ENCODE measurements at places on chromosomes 6 and 20.

- DNase-seq: no peak
Measured at GRCh38 chr20:14553774-14554534, 216.5 kb upstream of the FLRT3 start.

- DNase-seq: peak; percentile 70
Measured at GRCh38 chr6:33314515-33314942, 651 bp upstream of the TAPBP start.

DNA sequence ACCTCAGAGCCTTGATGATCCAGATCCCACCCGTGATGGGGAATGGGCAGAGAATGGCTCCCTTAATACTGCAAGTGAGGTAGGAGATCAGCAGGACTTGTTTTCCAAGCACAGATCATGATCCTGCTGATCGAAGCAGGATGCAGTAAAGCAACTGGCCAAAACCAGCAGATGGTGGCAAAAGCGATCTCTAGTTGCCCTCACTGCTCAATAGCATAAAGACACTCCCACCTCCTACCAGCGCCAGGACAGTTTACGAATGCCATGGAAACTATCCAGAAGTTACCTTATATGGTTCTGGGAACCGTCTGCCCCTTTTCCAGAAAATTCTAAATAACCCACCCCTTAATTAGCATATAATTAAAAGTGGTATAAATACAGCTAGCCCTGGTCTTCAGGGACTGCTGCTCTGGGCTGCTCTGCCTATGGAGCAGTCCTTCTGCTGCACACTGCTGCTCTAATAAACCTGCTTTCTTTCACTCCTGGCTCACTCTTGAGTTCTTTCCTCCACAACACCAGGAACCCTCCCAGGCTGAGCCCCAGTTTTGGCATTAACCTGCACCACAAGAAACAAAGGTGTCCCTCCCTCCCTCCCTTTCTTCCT is 415.8 kb downstream of the PREX1 start:
- no peak for DNase-seq

GRCh38 chr20:57934007-57934805 is 224.4 kb upstream of the PMEPA1 start:
- DNase-seq: no peak

GRCh38 chr20:53036992-53037391 is 64.8 kb downstream of the TSHZ2 start:
- DNase-seq: no peak

DNA sequence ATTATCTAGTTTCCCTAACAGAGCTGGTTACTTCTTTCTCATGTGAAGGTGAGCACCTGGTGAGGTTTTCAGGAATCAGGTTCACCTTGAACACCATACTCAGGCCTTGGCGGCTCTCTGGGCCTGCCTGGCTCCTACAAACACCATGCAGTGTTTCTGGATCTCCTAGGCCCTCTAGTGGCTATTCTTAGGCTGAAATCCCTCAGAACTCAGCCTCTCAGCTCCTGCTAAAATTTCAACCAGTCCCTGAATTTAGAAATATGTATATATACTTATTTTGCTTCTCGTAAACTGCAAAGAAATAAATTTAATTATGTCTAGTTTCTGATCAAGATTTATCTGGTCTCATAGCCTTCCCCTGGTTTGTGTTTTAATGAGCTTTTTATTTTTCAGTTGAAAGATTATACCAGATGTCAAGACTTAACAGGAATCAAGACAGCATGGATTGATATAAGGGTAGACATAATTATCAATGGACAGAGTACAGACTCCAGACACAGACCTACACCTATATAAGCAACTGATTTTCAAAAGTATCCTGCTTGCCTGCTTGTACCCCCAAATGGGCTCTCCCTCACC is 55.9 kb downstream of the ANKEF1 start:
- DNase-seq: no peak

GRCh38 chr20:8800089-8800488 is 268.8 kb upstream of the PLCB4 start:
- DNase-seq: no peak

DNA sequence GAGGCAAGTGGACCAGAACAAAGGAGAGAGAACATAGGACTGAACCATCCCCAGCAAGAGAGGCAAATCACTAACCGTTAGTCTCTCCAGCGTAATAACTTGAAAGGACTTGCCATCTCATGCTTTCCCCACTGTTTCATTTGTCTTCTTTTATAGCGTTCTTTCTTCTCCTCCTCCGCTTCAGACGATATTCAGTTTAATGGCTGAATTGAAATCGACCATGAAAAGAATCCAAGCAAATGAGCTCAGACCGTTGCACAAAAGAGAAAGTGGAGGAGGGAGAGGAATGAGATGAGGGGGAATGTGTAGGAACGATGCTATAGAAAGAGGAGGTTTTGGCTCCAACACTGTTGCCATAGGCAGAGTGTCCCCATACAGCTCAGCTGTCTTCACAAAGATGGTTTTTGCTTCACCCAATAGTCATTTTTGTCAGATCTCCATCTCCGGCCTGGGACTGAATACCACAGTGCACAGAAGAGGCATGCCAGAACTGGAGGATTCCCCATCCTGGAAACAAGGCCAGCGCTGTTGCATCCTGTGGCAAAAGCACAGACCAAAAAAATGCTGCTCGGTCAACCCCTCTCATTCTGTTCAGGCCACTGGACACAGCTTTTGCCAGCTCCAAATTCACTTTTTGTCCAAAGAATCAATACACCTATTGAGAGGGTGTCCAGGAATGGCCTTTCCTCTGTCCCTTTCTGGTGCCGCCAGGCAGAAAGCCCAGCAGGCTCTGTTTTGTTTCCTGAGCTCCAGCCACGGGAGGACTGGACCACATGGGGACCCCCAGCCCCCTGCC is 176.1 kb downstream of the ID4 start:
- DNase-seq: no peak

GRCh38 chr6:160273196-160273595 is 14.6 kb upstream of the SLC22A2 start:
- DNase-seq: no peak

GRCh38 chr20:36248836-36249235 is 12.6 kb downstream of the AAR2 start:
- DNase-seq: no peak

DNA sequence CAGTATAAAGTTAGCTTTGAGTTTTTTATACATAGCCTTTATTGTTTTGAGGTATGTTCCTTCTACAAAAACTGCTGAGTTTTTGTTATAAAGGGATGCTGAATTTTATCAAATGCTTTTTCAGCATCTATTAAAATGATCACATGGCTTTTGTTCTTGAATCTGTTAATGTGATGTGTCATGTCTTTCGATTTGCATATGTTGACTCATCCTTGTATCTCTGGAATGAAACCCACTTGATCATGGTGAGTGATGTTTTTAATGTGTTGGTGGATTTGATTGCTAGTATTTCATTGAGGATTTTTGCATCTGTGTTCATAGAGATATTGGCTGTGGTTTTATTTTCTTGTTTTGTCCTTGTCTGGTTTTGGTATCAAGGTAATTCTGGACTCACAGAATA is 24.7 kb upstream of the BLCAP start:
- no peak for DNase-seq

- DNase-seq: no peak
Measured at GRCh38 chr6:43669922-43670622, 17.5 kb downstream of the MRPS18A start.

GRCh38 chr20:8388141-8388540 is 256.1 kb downstream of the PLCB1 start:
- DNase-seq: no peak

DNA sequence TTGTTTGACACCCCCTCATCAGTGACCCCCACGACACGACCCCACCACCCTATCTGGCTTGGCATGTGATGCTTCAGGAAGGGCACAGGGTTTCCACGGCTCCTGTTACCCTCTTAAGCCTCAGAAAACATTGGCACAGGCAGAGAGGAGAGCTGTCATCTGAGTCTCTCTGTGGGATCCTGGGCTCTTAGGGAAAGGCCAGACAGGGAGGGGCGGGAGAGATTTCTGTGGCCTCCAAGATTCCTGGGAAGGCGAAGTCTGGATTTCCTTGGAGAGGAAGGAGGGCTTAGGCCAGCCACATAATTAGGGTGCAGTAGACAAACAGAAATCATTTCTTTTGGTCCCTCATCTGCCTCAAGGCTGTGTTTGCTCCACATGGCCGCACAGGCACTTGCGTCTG is 191.6 kb upstream of the SNX9 start:
- DNase-seq: no peak

DNA sequence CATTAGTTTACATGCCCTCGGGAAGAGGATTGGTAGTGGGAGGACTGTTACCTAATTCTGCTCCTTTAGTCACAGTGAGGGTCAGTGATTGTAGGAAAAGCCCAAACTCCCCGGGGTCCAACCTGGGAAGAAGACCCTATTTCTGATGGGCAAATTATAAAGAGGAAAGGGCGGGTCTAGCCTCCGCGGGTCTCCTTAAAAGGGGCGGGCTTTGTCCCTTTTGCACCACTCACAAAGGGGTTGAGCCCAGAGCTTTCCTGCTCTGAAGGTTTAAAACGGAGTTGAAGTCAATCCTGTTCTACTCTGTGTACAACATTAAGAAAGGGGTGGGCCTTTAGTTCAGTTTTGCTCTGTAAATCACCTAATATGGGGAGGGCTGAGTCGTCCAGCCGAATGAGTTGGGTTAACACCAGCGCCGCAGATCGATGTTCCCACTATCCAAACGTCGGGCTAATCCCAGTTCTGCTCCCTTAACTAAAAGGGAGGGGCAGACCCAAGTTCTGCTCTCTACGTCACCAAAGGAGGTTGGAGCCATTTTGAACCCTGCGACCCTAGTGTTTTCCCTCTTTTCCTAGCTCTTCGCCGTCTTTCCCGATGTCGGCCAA is 920 bp upstream of the RNF5 start:
- no peak for DNase-seq

DNA sequence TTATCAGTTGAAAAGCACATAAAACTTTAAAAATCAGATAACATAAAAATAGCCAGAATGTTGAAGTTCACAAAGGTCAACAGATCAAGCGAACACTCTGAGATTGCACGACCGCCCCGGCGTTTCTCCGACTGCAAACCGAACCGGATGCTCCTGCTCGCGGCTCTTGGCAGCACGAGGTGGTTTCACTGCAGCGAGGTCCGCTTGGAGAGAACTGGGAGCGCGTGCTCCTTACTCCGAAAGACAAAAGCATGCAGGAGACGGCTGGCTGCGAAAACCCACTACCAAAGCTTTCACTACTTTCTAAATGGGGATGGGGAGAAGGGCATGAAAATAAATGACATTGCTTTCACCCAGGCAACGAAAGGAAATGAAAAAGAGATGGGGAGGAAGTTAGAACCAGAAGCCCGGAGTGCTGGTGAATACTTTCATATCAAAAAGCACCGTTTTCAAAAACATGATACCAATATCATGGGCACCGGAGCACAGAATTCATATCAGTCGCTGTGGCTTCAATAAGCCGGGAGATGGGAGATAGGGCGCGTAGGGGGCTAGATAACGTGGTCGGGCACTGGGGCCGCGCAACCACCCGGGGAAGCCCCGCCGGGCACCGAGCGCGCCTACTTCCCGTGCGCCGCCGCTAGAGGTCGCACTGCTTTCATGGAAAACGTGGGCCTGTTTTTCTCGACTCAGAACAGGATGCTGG is 8.3 kb upstream of the ANKRD60 start:
- DNase-seq: peak; percentile 68

DNA sequence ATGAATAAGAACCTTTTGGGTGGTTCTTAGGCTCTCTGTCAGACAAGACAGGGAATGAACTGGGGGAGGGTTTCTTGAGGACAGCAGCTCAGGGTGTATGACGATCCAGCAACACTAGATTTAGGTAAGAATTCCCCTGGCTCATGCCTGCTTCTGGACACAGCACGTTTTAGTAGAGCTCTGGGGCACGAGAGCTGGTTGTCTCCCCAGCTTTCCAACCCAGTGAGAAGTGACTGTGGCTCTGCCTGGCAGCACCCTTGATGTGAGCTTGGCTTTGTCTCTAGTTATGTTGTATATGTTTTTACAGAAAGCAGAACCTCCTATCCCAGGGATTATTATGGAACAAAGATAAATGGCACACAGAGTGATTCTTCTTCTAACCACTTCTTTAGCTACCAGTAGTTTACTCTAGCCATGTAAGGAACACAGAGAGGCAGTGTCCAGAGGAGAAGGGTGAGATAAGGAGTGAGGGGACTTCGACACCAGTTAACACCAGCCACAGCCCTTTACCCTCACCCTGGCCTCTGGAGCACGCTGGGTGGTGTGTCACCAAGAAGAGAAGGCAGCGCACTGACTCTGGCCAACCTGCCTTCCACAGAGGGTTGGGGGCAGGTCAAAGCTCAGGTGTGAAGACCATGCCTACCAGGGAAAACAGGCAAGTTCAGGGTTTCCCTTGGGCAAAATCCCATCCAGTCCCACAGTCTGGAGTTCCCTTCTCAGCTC is 3.9 kb downstream of the APOBEC2 start:
- DNase-seq: no peak

DNA sequence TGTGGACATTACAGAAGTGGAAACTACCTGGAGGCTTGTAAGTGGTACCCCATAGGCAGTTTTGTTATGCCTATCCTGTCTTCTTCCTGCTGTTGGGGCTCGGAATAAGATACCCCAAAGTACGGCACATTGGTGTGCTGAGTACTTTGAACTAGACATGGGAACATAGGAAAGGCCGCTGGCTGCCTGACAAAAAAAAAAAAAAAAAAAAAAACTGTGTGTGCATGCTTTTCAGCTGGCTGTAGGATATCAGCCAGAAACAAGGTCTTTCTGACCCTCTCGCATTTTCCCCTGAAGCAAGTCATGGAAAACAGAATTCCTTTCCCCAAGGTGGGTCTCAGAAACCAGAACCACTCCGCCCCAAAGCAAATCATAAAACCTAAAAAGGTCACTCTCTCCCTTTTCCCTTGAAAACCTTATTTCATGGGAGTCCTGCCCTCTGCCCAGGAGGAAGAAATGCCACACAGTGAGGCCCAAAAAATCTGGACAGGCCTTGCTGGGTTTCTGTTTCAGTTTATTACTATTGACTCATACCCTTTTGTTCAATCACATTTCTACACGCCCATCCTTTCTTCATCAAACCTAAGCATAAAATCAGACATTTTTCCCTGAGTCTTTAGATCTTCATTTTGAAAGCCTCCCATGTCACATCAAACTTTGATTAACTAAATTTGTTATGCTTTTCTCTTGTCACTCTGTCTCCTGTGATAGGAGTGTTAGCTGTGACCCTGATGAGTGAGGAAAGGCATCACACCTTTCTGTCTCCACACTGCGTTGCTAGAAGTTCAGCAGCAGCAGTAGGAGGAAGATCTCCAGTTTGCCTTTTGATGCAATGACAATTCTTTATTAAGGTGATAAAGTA is 17.2 kb downstream of the SLC2A12 start:
- no peak for DNase-seq

DNA sequence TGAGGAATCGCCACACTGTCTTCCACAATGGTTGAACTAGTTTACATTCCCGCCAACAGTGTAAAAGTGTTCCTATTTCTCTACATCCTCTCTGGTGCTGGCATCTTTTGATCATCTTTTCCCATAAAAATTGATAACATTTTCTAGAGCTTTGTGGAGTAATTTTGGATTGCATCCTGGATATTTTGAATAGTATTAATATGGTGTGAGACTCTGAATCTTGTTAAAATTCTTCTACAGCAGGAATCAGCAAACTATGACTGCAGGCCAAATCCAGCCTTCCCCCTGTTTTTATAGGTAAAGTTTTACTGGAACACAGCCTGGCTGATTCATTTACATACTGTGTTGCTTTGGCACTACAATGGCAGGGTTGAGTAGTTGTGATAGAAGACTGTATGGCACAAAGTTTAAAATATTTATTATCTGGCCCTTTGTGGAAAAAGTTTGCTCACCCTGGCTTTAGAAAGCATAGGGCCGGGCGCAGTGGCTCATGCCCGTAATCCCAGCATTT is 15.0 kb upstream of the RNF8 start:
- no peak for DNase-seq

- DNase-seq: no peak
Measured at GRCh38 chr20:14986656-14987055, 649.2 kb upstream of the FLRT3 start.

GRCh38 chr20:60921022-60921622 is 330.9 kb upstream of the CDH4 start:
- DNase-seq: no peak

- DNase-seq: no peak
Measured at GRCh38 chr20:2690213-2690612, 2.4 kb upstream of the EBF4 start.
